ENCODE measurements at places on chromosomes 1 and 21.

- no peak for DNase-seq
Observed at GRCh38 chr1:55682198-55682597, 467.0 kb upstream of the USP24 start.

DNA sequence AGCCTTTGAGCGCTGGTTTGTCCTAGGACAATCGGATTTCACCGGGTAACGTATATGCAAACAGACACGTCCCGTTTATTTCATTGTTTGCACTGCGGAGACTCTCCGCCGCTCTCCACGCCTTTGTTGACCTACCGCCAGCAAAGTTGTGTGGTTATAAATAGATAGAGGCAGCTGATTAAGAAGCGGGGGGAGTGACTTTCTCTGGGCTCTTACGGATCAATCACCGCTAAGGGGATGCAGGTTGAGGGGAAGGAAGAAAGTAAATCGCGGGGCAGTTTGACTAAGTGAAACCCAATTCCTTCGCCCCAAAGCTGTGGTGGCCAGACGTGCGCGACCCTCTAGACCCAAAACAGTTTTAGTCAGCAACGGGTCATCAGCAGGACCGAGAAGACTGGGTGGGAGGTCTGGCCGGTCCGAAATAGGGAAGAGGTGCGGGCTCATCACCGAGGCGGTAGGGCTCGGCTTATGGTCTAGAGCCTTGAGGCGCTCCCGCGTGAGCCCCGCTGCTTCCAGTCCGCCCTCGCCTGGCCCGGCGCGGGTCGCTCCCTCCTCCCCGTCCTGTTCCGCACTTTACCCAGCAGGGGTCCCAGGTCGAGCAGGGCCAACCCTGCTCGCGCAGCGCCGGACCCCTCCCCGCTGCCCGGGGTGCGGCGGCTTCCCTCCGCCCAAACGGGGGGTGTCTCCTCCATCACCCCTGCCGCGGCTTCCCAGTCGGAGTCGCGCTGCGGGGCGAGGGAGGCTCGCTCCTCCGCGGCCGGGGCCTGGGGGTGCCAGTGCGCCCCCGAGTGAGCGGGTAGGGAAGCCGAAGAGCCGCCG lies 120.8 kb upstream of the RRP15 start:
- peak; percentile 59 for DNase-seq

DNA sequence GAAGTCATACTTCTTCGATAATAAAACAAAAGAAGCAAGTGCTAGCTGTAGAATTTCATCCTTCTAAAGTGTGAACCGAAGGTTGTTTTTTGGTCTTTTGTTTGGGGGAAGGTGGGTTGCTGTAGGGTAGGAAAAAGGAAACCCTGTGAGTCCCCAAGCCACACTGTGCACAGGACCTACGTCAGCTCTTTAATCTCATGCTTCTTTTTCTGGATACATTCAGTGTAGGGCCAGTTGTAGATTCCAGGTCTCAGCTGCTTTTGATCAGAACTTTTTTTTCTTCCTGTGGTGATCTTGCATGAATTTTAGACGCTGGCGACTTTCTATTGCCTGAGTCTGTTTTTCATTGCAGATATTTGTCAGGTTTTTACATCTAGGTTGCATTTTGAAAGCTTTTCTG lies 40.2 kb downstream of the BCL9 start:
- DNase-seq = no peak

DNA sequence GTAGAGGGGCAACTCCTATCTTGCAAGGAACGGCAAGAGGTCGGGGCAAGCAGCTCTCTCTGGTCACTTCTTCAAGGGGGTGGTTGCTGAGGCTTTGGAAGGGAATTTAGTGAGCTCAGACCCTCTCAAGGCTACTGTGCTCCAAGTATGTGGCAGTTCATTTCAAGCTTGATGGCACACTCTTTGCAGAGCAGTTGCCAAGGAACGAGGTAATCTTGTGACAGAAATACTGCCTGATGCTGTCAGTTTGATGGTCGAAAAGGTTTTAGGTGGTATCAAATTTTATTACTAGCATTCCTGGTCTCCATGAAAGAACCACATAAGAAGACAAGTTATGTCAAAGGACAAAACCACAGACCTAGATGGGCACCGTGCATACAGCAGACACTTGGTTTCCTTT lies 13.1 kb downstream of the CFAP298 start:
- DNase-seq = no peak

GRCh38 chr1:20867062-20867461 lies 80.0 kb upstream of the HP1BP3 start:
- DNase-seq = no peak

DNA sequence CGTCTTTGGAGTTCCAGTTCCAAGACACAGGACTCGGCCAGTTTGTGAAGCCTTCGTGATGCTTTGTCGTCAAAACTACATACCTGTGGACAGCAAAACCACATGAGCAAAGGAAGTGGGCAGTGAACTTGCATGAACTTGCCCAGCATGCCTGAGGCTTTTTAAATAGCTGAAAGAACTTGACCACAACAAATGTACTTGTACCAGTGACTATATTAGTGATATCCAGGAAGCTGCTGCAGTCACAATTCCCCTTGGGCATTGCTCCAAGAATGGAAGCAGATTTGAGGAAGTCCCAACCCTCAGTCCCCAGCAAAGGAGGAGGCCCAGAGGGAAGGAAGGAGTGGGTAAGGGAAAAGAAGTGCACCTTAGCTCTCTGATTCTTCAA lies 2.6 kb downstream of the FUCA1 start:
- no peak for DNase-seq

DNA sequence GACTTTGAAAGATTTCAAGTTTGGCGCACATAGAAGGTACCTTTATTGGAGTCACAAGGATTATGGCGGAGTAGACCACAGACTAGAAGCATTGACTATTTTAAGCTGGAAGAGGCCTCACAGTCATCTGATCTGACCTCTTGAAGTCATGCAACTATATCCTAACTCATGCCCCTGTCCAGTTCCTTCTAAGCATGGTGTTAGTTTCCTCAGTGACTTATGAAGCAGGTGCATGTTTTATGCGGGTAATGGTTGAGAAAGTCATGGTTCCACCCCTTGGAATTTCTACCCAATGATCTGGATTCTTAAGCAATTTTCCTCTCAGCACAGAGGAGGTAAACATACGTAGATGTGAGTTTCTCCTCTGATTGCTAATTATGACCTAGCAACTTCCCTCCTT lies 11.7 kb downstream of the OLFML3 start:
- DNase-seq = no peak

- peak; percentile 85 for DNase-seq
Observed at GRCh38 chr1:46687093-46687659, 15.5 kb downstream of the TEX38 start.

DNA sequence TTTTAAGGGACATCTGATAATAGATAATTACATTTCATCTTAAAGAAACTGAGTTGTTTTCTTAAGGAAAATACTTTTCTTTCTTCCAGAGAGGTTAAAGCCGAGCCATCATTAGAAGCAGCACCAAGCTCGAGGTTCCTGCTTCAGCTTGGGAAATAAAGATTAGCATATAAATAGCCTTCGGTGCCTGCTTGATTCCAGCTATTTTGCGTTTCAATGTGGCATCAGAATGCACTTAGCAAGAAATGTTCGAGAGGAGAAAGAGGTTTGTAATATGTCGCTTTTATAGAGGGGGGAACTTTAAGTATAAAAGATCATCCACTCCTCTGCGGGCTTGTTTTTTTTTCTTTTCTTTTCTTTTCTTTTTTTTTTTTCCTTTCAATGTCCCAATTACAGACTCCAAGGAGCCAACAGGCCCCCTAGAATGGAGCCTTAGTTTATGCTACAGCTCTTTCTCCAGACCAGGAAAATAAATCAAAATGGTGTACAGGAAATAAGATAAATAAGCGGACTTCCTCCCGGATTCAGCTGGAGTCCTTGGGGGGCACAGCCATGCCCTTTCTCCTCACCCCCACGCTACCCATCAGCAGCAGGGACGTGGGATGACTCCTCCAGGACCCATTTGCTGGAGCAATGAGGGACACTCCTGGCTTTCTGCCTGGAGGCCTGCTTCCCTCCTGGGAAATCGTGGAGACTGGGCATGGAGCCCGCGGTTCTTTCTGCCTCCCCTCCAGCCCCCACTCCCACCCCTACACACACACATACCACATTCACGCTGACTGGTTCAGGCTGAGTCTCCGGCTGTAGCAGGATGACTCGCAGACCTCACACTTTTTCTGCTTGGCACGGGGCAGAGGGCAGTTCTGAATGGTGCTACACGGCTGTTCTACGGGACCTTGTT lies 131.6 kb downstream of the RRAGC start:
- no peak for DNase-seq

GRCh38 chr1:15676688-15677661 lies 7.1 kb upstream of the PLEKHM2 start:
- no peak for DNase-seq

GRCh38 chr1:231016234-231016633 lies 23.8 kb downstream of the FAM89A start:
- no peak for DNase-seq

DNA sequence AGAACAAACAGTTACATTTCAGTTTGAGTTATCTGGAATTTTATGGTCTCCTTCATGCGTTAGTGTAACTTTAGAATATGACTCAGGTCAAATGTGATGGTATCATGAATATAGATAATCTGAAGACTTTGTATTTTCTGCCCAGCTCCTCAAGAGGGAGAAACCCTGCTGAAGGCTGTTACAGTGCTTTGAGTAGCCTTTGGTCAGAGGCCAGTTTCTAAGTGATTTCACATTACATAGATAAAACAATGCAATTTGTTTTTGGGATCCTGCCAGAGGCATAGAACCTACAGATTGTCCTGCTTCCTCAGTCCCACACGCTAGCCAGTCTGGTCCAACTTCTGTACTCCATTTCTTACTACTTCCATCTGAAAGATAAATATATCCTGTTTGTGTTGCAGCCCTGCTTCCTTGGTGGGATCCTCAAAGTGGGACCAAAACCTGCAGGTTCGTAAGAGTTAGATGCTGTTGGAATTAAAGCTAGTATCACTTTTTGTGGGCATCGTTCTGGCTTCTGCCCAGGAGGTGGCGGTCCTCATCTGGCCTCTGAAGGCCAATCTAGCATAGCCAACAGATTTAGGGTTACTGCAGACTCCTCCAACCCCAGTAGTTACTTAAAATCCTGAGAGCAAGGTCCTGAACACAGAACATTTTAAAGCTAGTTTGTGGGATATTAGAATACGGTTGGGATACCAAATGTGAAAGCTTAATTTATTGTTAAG lies 645.8 kb upstream of the USP24 start:
- DNase-seq = no peak

- no peak for DNase-seq
Observed at GRCh38 chr21:39705849-39706248, 39.1 kb upstream of the IGSF5 start.

- DNase-seq = no peak
Observed at GRCh38 chr1:99756598-99756997, 9.8 kb downstream of the FRRS1 start.

GRCh38 chr1:53511933-53512806 lies 53.0 kb downstream of the DMRTB1 start:
- DNase-seq = peak; percentile 47

DNA sequence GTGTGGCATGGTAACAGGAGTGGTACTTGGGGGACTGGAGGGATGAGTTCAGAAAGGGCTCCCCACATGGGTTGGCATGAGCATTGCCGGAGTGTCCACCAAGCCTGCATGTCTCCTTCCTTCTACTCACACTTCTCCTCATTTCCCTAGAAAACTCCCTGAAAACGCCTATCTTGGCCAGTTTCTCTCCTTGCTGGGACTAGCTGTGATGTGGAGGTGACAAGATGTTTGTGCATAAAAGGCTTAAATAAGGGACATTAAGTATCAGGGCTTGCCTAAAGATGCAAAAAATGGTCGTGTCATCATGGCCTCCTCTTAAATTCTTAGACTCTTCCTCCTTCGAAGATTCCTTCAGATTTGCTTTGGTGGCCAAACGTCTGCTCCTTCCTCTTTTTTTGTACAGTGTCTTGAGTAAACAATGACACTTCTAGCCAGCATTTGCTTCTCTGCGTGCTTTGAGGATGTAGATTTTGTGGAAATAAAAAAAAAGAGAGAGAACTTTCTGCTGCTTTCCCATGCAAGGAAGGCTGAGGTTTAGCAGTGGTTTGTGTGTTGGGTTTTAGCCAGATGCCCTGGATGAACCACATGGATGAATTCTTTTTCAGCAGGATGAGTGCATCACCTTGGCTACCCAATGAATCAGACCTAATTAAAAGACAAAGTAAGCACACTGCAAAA lies 239.1 kb upstream of the IRF2BP2 start:
- no peak for DNase-seq

GRCh38 chr1:9397997-9398526 lies 105.4 kb downstream of the SPSB1 start:
- no peak for DNase-seq

GRCh38 chr1:72281637-72282270 lies 585 bp downstream of the NEGR1 start:
- DNase-seq = peak; percentile 34

DNA sequence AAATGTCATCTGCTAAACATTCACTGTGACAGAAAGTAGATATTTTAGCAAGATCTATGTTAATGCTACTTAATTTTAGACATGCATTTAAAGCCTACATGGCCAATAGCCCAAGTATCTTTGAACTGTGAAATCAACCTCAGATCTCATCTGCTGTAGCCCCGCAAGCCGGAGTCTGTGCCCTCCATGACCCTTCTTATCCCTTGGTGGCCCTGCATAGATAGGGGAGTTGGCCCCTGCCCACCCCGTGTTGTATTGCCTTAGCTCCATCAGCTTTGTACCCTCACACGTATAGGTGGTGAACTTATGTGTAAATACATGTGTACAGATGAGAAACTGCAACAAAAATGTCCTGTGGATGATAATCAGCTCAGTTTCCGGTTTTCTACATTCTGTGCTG lies 18.5 kb downstream of the ATP5PO start:
- DNase-seq = no peak

- DNase-seq = no peak
Observed at GRCh38 chr1:201436393-201436792, 14.9 kb upstream of the TNNI1 start.

- DNase-seq = no peak
Observed at GRCh38 chr1:156959925-156960324, 39.5 kb downstream of the LRRC71 start.

DNA sequence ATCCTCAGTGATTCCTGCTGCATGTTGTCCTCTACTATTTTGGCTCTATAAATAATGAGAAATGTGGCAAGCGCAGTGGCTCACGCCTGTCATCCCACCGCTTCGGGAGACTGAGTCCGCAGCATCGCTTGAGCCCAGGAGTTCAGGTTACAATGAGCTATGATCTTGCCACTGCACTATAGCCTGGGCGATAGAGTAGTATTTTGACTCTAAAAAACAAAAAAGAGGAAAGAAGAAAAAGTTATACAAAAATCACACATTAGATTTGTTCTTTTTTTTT lies 756 bp upstream of the SLC25A44 start:
- no peak for DNase-seq

- DNase-seq = peak; percentile 98
Observed at GRCh38 chr1:223845810-223846682, at the start of gene TP53BP2. TP53BP2 (minus strand) TSS chr1:223845947; CDS start chr1:223845680, 267 bp downstream.

Measured in NCI-H2081 (cell line).